ENCODE measurements at places on chromosomes 7 and 10. TPM values are rescaled to one million over a fixed set of nuclear protein-coding genes. Genes with fewer than 3 reads are reported as not detected.

The FAM241B gene
- polyA plus RNA-seq: 22.0 TPM

The RASSF4 gene
- polyA plus RNA-seq: 1.9 TPM

The C10orf62 gene
- not detected for polyA plus RNA-seq

The TCF7L2 gene
- 16.5 TPM for polyA plus RNA-seq

The PYROXD2 gene
- polyA plus RNA-seq: 8.0 TPM

The CARD11 gene
- polyA plus RNA-seq: 1.1 TPM

The KIF20B gene
- 12.3 TPM for polyA plus RNA-seq

The CHST3 gene
- 23.1 TPM for polyA plus RNA-seq

The LOXL4 gene
- polyA plus RNA-seq: 2.0 TPM

GRCh38 chr10:4082861-4083260 is 297.9 kb upstream of the KLF6 start:
- DNase-seq: no peak

DNA sequence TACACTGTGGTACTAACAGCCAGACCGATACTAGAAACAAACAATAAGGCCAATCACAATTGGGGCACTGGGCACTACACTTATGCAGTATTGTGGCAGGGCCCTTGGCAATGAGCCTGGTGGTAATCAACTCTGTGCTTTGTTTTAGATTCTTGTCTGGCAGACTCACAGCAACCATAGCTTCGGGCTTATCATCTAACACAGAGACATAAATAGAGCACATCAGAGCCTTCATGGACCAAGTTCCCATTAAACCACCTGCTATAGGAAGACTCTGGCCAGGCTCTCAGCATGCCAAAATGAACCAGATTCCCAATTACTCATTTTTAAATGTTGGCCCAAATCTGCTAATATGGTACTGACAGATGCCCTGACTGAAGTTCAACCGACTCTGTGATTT is 218.6 kb downstream of the DGKI start:
- DNase-seq: no peak

GRCh38 chr7:79664884-79665676 is 211.6 kb upstream of the MAGI2 start:
- no peak for DNase-seq

DNA sequence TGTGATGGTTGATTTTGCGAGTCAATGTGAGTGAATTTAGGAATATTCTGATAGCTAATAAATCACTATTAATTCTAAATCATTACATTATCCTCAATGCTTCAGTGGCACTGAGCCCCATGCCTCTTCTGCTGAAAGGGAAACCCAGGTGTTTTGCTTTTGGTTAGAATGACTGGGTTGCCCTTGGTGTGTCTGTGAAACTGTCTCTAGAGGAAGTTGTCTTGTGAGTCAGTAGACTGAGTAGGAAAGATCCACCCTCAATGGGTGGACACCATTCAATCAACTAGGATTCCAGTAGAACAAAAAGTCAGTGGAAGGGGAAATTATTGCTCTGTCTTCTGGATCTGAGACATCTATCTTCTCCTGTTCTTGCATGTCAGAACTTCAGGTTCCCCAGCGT is 472.4 kb downstream of the ANKRD7 start:
- no peak for DNase-seq

DNA sequence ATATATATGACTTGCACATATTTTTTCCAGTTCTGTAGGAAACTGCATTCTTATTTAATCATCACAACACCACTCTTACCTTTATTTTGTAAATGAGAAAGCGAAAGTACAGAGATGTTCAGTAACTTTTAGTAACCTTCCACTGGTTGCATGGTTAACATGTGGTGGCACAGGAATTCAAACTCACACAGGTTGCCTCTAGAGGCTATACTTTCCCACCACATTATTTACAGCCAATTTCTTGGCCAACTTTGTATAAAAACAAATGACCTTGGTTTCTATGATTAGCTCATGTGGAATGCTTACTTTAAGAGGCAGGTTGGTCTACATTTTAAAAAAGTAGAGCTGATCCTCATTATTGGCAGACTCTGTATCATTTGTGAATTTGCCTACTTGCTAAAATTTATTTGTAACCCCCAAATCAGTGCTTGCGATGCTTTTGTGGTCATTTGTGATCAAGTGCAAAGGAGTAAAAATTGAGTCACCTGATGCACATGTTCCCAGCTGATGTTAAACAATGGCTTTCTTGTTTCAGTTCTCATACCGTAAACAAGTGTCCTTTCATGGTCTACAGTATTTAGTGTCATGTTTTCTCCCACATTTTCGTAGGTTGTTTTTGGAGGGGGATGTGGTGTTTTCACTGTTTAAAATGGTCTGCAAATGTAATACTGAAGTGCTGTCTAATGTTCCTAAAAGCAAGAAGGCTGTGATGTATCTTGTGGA is 14.8 kb downstream of the BBS9 start:
- DNase-seq: no peak

DNA sequence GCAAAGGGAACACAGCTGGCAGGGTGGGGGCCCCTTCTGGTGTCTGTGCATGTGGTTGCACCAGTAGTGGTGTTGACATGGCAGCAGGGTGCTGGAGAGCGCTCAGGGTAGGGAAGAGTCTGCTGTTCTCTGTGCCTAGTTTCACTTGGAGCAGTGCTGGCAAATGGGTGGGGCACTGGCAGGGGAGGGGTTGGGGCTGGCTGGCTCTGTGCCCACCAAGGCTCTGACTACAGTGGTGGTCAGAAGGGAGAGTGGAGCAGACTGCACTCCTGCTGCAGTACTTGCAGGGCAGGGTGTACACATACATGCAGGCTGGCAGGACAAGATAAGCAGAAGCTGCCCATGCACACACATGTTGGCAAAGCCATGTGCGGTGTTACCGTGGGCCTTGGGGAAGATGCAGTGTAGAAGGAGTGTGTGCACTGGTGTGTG is 18.2 kb downstream of the FAM25A start:
- DNase-seq: no peak

DNA sequence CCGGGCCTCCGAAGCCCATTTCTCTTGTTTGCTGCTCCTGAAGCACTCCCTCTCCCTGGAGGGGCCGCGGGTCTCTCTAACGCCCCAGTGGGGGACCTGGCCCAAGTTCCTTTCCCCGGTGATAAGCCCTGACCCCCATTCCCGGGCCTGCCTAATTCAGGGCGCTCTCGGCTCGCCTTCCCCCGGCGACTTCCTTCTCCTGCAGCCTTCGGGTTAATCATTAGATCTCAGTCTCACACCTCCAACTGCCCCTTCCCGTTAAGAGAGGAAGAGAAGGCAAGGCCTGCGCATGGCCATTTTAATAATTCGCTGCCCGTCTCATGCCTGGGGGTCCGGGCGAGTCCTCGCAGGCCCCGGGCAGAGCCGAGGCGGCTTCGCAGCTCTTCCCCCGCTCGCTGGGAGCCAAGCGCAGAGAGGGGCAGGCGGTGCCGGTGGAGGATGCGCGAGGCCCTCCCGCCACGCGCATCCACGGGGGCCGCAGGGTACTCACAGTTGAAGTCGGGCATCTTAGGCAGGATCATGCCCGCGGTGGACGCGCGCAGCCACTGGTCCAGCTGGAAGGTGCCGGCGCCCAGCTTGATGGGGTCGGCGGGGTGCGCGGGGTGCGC is 1.2 kb downstream of the MNX1 start:
- DNase-seq: peak; percentile 78

DNA sequence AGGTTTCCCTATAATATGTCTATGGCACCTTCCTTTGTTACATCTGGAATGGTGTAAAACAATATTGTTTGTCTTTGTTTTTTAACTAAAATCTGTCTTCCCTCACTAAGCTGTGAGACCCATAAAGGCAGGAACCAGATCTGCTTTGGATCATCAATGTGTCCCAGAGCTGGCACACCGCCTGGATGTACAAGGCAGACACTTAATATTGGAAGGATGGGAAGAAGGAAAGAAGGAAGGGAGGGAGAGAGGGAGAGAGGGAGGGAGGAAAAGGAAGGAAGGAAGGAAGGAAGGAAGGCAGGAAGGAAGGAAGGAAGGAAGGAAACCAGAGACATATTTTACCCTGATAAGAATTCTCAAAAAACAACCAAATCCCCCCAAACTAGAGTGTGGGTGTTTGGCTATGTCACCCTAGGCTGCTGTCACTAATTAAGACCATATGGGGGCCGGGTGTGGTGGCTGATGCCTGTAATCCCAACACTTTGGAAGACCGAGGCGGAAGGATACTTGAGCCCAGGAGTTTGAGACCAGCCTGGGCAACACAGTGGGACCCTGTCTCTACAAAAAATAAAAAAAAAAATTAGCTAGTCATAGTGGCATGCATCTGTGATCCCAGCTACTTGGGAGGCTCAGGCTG is 59.6 kb downstream of the SH3PXD2A start:
- no peak for DNase-seq

GRCh38 chr10:58797356-58797755 is 284.7 kb downstream of the BICC1 start:
- DNase-seq: no peak

- DNase-seq: no peak
Measured at GRCh38 chr7:41795276-41795833, 92.5 kb upstream of the INHBA start.

DNA sequence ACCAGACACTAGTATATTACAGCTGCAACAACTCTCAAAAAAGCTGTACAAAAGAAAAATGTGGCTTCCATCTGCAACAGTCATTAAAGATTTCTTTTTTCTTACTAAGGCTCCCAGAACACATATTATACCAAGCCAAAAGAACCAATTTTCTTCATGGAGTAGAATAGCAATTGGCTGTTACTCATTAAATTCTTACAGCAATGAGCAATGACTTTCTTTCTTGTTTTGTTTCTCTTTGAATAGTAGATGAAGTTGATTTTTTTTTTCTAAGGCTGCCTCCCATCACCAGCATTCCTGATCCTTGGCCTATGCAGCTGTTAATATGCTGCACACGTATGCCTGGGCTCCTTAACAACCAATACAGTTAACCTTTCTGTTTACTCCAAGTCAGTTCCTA is 36.6 kb upstream of the SPOCK2 start:
- no peak for DNase-seq

GRCh38 chr7:6271060-6271658 is 1.3 kb downstream of the CYTH3 start:
- peak; percentile 78 for DNase-seq

- peak; percentile 59 for DNase-seq
Measured at GRCh38 chr10:126013489-126014281, 117.3 kb downstream of the FANK1 start.

DNA sequence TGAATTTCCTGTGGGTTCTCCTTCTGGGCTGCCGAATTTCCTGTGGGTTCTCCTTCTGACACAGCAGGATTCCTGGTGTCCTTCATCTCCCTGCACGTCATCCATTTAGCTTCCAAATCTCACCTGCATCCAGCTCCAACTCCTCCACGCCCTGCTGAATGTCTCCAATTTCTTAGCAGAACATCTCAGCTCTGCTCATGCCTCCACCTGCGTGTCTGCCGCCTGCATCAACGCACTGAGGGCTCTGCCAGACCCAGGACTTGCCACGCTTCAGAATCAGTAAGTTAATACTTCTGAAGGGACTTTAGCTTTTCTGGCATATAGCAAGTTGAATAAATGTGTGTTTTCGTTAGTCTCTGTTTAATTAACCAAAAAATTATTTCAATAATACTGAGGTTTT is 31.1 kb upstream of the VIPR2 start:
- no peak for DNase-seq

GRCh38 chr10:115727129-115727528 is 545.9 kb downstream of the GFRA1 start:
- DNase-seq: no peak

- DNase-seq: no peak
Measured at GRCh38 chr7:1804310-1804709, 134.2 kb downstream of the ELFN1 start.

DNA sequence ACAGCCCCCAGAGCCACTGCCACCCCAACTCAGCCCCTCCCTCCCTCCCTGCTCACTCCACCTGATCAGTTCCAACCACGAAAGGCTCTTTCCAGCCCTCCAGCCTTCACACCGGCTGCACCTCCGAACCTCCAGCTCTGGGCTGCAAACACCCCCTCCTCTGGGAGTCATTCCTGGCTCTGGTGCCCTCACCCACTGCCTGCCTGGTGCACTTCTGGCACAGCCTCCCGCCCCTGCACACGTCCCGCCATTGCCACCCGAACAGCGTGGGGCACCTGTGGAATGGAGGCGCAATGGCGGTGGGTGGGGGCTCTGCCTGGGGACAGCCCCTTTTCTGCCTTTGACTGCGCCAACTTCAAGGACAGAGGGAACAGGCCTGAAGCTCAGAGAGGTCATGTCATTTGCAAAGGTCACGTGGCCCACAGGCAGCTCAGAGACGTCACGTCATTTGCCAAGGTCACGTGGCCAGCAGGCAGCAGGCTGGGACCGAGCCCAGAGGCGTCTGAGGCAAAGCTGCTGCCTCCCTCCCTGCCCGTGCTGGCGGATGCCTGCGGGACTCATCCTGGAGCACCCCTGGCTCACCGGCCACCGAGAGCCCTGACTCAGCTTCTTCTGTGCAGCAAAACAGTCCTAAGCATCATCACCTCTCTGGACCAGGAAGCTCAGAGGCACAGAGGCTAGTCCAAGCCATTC is 76.0 kb upstream of the DNAAF5 start:
- DNase-seq: no peak
